ENCODE measurements at places on chromosomes 12 and 14.

DNA sequence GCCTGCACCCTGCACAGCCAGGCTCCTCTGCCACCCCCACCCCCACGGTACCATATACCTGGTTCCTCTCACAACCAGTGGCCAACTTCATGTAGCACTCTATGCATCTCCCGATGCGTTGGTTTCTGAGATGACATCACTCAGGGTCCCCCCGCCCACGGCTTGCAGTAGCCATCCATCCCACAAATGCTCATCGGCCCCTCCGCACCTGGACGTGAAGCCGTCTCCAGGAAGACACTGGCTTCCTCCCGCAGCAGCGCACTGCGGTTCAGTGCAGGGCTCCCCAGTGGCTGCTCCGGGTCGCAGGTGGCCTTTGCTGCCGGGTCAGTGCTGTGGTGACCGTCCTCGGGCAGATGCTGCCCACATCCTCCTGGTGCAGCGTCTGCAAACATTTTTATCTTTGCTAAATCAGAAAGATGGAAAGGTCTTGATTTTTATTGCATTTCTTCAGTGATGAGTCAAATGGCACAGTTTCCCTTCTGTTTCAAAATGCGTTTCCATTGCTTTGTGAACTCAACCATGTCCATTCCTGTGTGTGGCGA, 27.5 kb upstream of the MMP17 start:
- no peak for DNase-seq

GRCh38 chr12:128816643-128816920, 7.2 kb downstream of the SLC15A4 start:
- DNase-seq, result no peak

GRCh38 chr12:225012-225411, 11.1 kb upstream of the SLC6A12 start:
- no peak for DNase-seq

GRCh38 chr14:73223049-73223448, 14.3 kb upstream of the PAPLN start:
- DNase-seq, result no peak

- no peak for DNase-seq
Observed at GRCh38 chr12:67415473-67415872, 146.3 kb downstream of the CAND1 start.

- peak; percentile 93 for DNase-seq
Observed at GRCh38 chr14:88385212-88386101, at the start of gene SPATA7. TSS of gene SPATA7 (plus strand) at chr14:88385657. CDS start at chr14:88385819, 162 bp downstream.

- no peak for DNase-seq
Observed at GRCh38 chr14:65297744-65298143, 114.8 kb upstream of the FUT8 start.
